ENCODE measurements at places on chromosomes 12 and 14. TPM values are rescaled to one million over a fixed set of nuclear protein-coding genes. Genes with fewer than 3 reads are reported as not detected.
A peak's percentile ranks its signal among the peaks of the same experiment; 100 is the strongest.

DNA sequence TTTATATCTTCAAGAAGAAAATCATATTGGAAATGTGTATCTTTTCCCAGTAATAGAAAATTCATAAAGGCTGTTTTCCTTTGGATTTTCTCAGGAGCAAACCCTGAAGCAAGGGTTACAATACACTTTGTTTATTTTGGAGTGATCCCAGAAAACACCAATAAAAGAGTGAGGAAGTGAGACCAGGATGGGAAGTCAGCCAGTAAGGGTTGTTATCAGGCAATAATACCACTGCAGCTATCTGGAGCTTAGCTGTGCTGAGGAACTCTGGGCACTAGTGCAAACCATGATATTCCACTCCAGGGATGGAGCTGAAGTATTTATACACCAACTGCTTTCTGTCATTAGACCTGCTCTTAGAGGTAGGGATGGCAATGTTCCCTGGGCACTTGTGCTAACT lies 1002.3 kb downstream of the FLRT2 start:
- H3K4me3 ChIP-seq: no peak overlapping the region
- H3K4me1 ChIP-seq: no peaks in the 10 kb centered on the region
- no peaks in the 10 kb centered on the region for H3K27me3 ChIP-seq
- H3K36me3 ChIP-seq: no peaks in the 10 kb centered on the region
- H3K27ac ChIP-seq: no peak overlapping the region
- peak; percentile 21 for DNase-seq

- H3K36me3 ChIP-seq: no peaks in the 10 kb centered on the region
- no peak for DNase-seq
- no peak overlapping the region for H3K4me3 ChIP-seq
- H3K4me1 ChIP-seq: no peaks in the 10 kb centered on the region
Measured at GRCh38 chr12:116142936-116143898, 134.3 kb downstream of the MED13L start.

GRCh38 chr12:124599074-124599999 lies 31.9 kb upstream of the NCOR2 start:
- no peak overlapping the region for H3K27ac ChIP-seq
- H3K4me3 ChIP-seq: no peak overlapping the region
- H3K36me3 ChIP-seq: no peaks in the 10 kb centered on the region
- no peaks in the 10 kb centered on the region for H3K27me3 ChIP-seq

DNA sequence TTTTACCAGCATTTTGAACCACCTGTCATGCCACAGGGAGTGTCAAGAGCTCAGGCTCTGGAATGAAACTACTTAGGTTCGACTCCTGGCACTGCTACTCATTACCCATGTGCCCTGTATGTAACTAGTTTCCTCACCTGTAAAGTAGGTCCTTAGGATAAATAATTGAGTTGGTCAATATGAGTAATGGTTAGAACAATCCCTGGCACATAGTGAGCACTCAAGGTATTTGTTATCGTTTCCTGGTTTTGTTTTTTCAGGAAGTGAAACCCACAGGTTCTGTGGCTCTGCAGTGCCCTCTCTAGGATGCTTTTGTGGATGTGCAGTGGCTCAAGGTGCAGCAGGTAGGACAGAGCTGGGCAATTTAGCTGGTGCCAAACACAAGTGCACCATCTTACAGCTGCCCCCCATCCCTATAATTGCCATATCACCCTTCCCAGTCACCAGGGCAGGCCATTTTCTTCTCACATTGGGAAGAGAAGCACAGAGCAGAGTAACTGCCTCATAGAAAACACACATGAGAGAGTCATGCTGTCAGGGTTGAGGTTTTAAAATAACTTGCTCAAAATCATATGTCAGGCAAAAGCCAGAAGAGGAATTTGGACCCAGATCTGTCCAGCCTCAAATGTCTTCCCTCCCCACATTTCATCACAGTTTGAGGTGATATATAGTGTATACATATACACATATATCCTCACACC lies 297.5 kb downstream of the RPAP3 start:
- H3K4me3 ChIP-seq: no peak overlapping the region
- no peaks in the 10 kb centered on the region for H3K27me3 ChIP-seq
- no peak overlapping the region for H3K27ac ChIP-seq
- no peaks in the 10 kb centered on the region for H3K36me3 ChIP-seq

APOLD1 gene
- 5.4 TPM for total RNA-seq

KRT81 gene
- 0.77 TPM for total RNA-seq

DNA sequence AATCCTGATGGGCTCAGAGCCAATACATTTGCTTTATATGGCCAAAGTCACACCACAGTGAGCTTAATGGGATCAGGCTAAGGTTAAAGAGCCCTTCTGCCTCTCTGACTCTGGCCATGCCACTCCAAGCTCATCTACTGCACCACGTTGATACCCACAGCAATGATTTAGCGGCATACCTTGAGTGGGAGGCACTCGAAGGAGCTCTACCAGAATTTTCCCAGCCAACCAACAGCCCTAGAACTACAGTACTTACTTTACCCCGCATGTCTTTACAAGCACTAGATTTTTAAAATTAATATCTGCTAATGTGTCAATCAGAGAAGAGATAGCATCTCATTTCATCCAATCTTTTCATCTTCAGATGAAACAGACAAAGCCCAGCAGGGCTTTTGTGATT lies 300.5 kb downstream of the GRIN2B start:
- H3K27ac ChIP-seq: no peak overlapping the region
- DNase-seq: no peak
- no peaks in the 10 kb centered on the region for H3K27me3 ChIP-seq
- no peak overlapping the region for H3K4me3 ChIP-seq
- H3K4me1 ChIP-seq: no peaks in the 10 kb centered on the region
- no peaks in the 10 kb centered on the region for H3K36me3 ChIP-seq

GRCh38 chr14:57364659-57365450 lies 25.5 kb upstream of the NAA30 start:
- no peaks in the 10 kb centered on the region for H3K36me3 ChIP-seq
- H3K27me3 ChIP-seq: no peaks in the 10 kb centered on the region
- DNase-seq: no peak
- no peak overlapping the region for H3K27ac ChIP-seq

SLC25A21 gene
- total RNA-seq: 0.77 TPM

GRCh38 chr14:52355526-52355925 lies 41.4 kb downstream of the PTGER2 start:
- DNase-seq: no peak
- H3K4me3 ChIP-seq: no peak overlapping the region
- H3K36me3 ChIP-seq: no peaks in the 10 kb centered on the region
- peaks cover 8% of the 10 kb centered on the region for H3K4me1 ChIP-seq

DNA sequence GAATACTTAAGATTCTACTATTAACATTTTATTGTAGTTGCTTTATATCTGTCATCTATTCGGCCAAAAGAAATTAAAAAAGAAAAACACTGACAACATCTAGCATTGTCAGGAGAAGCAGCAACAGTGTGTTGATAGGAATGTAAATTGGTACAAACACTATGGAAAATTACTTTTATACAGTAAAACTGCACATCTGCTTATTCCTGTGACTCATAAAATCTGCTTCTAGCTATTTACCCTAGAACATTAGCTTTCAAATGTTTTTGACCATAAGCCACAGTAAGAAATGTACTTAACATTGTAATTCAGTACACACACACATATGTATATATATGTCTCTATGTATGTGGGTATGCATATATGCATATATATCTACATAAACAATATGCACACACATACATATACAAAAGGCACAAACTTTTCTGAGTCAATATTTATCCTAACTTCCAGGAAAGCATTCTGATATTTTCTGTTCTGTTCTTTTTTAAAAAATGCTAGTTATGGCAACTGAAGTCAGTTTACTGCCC lies 278.9 kb upstream of the GARIN2 start:
- no peaks in the 10 kb centered on the region for H3K27me3 ChIP-seq
- DNase-seq: no peak
- H3K4me3 ChIP-seq: no peak overlapping the region
- H3K4me1 ChIP-seq: no peaks in the 10 kb centered on the region
- H3K27ac ChIP-seq: no peak overlapping the region

- H3K4me1 ChIP-seq: no peaks in the 10 kb centered on the region
- H3K27ac ChIP-seq: no peak overlapping the region
- H3K4me3 ChIP-seq: no peak overlapping the region
- no peaks in the 10 kb centered on the region for H3K27me3 ChIP-seq
- no peaks in the 10 kb centered on the region for H3K36me3 ChIP-seq
Measured at GRCh38 chr12:77049767-77050353, 15.5 kb downstream of the E2F7 start.

DNA sequence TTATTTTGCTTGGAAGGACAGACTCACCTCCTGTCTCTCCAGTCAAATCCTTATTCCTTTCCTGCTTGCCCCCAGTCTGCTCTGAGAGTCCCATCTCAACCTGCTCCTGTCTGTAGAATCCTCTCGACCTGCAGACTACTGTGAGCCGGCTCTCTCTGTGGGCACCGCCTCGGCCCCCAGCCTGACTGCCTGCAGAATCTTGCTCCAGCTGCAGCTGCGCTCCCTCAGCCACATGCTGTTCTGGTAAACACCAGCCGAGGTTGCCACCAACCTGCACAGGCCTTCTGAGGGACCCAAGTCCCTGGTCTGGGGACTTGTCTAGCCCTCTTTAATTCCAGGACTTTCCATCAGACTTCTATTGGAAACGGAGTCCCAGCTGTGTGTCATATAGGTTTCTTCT lies 44.8 kb upstream of the PRMT8 start:
- H3K4me1 ChIP-seq: no peaks in the 10 kb centered on the region
- no peaks in the 10 kb centered on the region for H3K27me3 ChIP-seq
- no peaks in the 10 kb centered on the region for H3K36me3 ChIP-seq
- H3K4me3 ChIP-seq: no peak overlapping the region

DNA sequence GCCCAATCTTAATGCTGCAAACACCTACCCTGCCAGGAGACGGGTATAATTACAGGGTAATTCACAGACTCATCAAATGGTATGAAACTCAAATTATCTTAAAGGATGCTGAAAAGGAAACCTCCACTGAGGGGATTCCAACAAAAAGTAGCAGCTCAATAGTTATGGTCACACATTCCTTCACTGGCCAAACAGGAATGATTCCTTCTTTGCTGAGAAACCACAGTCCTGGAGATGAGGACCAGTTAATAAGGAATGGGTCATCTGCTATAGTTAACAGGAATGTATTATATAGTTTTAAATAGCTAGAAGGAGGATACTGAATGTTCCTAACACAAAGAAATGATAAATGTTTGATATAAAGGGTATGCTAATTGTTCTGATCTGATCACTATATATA lies 136.9 kb downstream of the STXBP6 start:
- H3K27me3 ChIP-seq: no peaks in the 10 kb centered on the region
- no peak overlapping the region for H3K4me3 ChIP-seq
- DNase-seq: no peak
- no peak overlapping the region for H3K27ac ChIP-seq

DNA sequence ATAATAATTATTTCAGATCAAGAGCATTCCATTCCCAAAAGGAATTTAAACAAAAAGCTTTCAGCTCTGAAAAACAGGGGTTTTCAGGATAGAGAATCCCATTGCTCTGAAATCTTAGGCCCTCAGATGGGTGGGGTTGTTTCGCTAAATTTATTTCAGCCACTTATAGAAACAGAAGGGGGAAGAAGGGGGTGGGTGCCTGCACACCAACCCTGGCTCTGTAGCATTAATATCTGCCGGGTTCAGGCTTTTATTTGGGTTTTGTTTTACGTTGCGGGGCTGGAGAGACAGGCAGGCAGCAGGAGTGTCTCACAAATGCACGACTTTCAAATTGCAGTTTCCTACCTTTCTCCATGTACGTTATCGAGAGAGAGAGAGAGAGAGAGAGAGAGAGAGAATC lies 12.5 kb upstream of the ZFP36L1 start:
- DNase-seq: no peak
- no peak overlapping the region for H3K27ac ChIP-seq
- no peak overlapping the region for H3K4me3 ChIP-seq
- H3K36me3 ChIP-seq: no peaks in the 10 kb centered on the region
- peaks cover 12% of the 10 kb centered on the region for H3K4me1 ChIP-seq

DNA sequence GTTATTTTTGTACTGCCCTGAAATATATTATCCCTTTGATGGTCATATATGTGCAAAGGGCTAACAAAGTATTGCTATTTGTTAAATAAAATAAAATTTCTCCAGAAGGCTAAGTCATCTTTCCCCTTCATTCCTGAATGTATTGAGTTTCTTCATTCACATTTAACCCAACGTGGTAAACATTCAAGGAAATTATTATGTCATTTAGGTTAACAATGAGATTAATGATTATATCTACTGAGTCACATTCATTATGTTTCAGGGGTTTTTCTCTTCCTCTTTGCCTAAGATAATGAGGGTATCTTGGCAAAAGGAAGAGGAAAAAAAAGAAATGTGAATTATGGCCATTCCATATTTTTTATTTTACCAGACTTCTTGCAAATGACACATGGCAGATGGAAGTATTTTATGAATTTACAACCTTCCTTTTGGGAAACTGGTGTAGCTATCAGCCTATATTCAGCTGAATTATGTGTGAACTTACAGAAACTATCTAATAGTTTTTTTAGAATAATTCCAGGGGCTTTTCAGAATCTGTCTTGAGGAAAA lies 27.2 kb downstream of the TSPAN8 start:
- no peaks in the 10 kb centered on the region for H3K4me1 ChIP-seq
- H3K27ac ChIP-seq: peak overlapping the region; percentile 10
- H3K36me3 ChIP-seq: peaks cover 6% of the 10 kb centered on the region
- no peak overlapping the region for H3K4me3 ChIP-seq
- no peaks in the 10 kb centered on the region for H3K27me3 ChIP-seq

HOXC5 gene
- total RNA-seq: not detected

DNA sequence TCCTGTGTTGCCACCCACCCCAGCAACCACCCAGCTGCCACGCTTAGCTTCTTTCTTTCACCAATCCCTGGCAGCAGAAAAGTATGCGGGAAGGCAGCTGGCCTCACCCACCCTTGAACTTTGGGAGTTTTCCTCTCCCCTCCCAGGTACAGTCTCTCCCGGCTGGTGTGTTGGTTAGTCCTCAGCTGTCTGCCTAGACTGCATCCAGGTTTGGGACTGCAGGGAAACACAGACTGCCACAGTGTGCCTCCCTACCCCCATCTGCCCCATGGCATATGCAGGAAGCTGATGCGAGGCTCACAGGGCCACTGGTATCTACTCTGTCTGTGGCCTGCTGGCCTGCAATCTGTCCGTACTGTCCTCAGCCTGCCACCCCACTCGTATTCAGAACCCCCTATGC lies 2.1 kb downstream of the CD9 start:
- H3K27me3 ChIP-seq: no peaks in the 10 kb centered on the region
- H3K4me3 ChIP-seq: peak overlapping the region; percentile 69
- DNase-seq: peak; percentile 50
- H3K4me1 ChIP-seq: peaks cover 37% of the 10 kb centered on the region

DNA sequence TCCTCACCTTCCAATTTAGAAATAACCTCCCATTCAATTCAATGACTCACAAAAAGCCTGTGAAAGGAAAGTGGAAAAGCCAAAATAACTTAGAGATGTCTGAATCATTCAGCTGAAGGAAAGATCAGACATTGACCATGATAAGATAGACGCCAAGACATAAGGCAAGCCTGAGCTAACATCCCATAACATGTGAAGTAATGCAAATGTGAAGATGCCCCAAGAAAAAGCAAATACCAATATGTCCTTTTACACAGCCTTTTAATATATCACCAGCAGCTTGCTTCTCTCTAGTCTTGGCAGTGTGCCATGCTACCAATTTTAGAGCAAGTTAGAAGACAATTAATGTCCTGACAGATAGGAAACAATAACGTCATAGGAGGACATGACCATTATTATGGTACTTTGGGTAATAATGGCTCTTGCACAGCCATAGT lies 2.4 kb upstream of the NUMB start:
- no peaks in the 10 kb centered on the region for H3K36me3 ChIP-seq
- H3K27me3 ChIP-seq: no peaks in the 10 kb centered on the region
- peaks cover 12% of the 10 kb centered on the region for H3K4me1 ChIP-seq
- H3K27ac ChIP-seq: peak overlapping the region; percentile 76
- no peak overlapping the region for H3K4me3 ChIP-seq

GRCh38 chr14:60566101-60566500 lies 57.2 kb downstream of the SIX6 start:
- H3K27ac ChIP-seq: no peak overlapping the region
- no peaks in the 10 kb centered on the region for H3K36me3 ChIP-seq
- H3K4me1 ChIP-seq: no peaks in the 10 kb centered on the region
- H3K4me3 ChIP-seq: no peak overlapping the region

CHD8 gene
- 56.2 TPM for total RNA-seq

Measured in colonic mucosa (tissue), 4 donors.